ENCODE measurements at places on chromosomes 5 and 9.

- no peak overlapping the region for H3K4me3 ChIP-seq
- DNase-seq = no peak
- H3K27me3 ChIP-seq = no peaks in the 10 kb centered on the region
- no peak overlapping the region for H3K27ac ChIP-seq
Measured at GRCh38 chr9:127004946-127005769, 90.6 kb downstream of the RALGPS1 start.

GRCh38 chr9:72675586-72675985, 154.2 kb downstream of the TMC1 start:
- no peak overlapping the region for H3K27ac ChIP-seq
- no peak overlapping the region for H3K4me3 ChIP-seq
- no peak for DNase-seq
- no peaks in the 10 kb centered on the region for H3K27me3 ChIP-seq
- no peaks in the 10 kb centered on the region for H3K4me1 ChIP-seq
- H3K36me3 ChIP-seq = no peaks in the 10 kb centered on the region

GRCh38 chr5:40775085-40775845, 19.5 kb upstream of the TTC33 start:
- H3K4me1 ChIP-seq = peaks cover 6% of the 10 kb centered on the region
- peak overlapping the region; percentile 58 for H3K27ac ChIP-seq
- no peak for DNase-seq
- no peak overlapping the region for H3K4me3 ChIP-seq
- H3K27me3 ChIP-seq = no peaks in the 10 kb centered on the region

- peaks cover 19% of the 10 kb centered on the region for H3K4me1 ChIP-seq
- no peak for DNase-seq
- peaks cover 7% of the 10 kb centered on the region for H3K27me3 ChIP-seq
- peak overlapping the region; percentile 26 for H3K27ac ChIP-seq
- H3K4me3 ChIP-seq = no peak overlapping the region
- H3K36me3 ChIP-seq = no peaks in the 10 kb centered on the region
Measured at GRCh38 chr9:137042751-137043727, 2.9 kb downstream of the NPDC1 start.

GRCh38 chr5:172399826-172400225, 54.5 kb downstream of the SH3PXD2B start:
- H3K27ac ChIP-seq = no peak overlapping the region
- DNase-seq = no peak
- H3K4me3 ChIP-seq = no peak overlapping the region
- no peaks in the 10 kb centered on the region for H3K4me1 ChIP-seq
- no peaks in the 10 kb centered on the region for H3K36me3 ChIP-seq

DNA sequence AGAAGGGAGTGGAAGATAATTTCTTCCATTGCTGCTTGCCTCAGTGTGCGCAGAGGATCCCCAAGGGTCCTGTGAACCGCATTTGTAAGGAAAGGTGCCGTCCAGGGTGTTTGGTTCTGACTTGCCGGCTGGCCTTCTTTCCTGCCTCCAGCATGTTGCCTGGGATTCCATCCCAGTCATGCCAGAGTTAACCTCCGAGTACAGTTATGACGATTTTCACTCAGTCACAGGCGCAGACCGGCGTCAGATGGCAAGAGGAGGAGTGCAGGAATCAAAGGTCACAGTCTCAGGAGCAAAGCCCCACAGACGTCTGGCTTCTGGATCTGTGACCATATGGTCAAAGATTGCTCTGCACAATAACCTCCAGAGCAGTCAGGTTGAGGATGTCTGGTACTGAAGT, 5.9 kb upstream of the GADD45G start:
- no peaks in the 10 kb centered on the region for H3K4me1 ChIP-seq
- H3K27ac ChIP-seq = no peak overlapping the region
- no peak for DNase-seq
- H3K4me3 ChIP-seq = no peak overlapping the region
- H3K36me3 ChIP-seq = no peaks in the 10 kb centered on the region
- no peaks in the 10 kb centered on the region for H3K27me3 ChIP-seq

GRCh38 chr5:76180814-76181805, 97.9 kb downstream of the SV2C start:
- H3K4me1 ChIP-seq = no peaks in the 10 kb centered on the region
- H3K36me3 ChIP-seq = no peaks in the 10 kb centered on the region
- no peak overlapping the region for H3K4me3 ChIP-seq
- DNase-seq = peak; percentile 37
- peak overlapping the region; percentile 34 for H3K27ac ChIP-seq

GRCh38 chr9:91275655-91276054, 86.1 kb downstream of the AUH start:
- H3K4me3 ChIP-seq = no peak overlapping the region
- H3K4me1 ChIP-seq = no peaks in the 10 kb centered on the region
- no peak overlapping the region for H3K27ac ChIP-seq

DNA sequence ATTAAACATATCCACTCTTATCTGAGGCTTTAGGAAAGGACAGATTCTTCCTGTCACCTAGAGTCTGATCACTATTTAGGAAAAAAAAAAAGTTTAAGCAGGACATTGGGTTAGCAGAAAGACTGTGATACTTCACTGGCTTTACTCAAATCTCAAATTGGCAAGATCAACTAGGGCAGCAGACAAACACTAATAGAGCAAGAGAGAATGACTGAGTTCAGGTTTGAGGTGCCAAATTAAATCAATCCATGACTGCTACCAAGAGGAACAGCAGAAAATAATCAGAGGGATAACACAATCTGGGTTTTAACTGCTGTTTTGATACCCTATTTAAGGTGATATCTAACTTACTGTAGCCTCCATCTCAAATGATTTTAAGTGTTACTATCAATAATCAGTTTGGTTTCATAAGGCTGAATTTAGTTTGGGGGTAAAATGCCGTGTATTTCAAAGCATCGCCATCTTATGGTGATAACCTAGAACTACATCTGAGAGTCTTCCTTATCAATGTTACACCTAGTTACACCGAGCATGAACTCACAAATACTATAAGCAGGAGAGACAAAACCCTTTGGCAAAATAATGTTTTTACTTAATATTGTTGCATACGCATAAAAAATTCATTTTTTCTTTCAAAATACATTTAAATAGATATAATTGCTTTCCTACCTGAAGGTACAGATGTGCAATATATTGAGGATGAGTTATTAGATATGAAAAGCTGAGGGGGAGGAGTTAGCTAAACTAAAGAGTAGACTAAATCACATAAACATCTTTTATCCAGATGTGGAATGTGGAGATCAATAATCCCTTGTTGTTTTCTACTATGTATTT, 286.4 kb upstream of the CDH12 start:
- H3K36me3 ChIP-seq = no peaks in the 10 kb centered on the region
- H3K4me3 ChIP-seq = no peak overlapping the region
- no peaks in the 10 kb centered on the region for H3K4me1 ChIP-seq
- H3K27me3 ChIP-seq = no peaks in the 10 kb centered on the region

- no peak overlapping the region for H3K4me3 ChIP-seq
- no peak overlapping the region for H3K27ac ChIP-seq
- H3K4me1 ChIP-seq = no peaks in the 10 kb centered on the region
- no peak for DNase-seq
Measured at GRCh38 chr9:126939821-126940221, 25.2 kb downstream of the RALGPS1 start.

DNA sequence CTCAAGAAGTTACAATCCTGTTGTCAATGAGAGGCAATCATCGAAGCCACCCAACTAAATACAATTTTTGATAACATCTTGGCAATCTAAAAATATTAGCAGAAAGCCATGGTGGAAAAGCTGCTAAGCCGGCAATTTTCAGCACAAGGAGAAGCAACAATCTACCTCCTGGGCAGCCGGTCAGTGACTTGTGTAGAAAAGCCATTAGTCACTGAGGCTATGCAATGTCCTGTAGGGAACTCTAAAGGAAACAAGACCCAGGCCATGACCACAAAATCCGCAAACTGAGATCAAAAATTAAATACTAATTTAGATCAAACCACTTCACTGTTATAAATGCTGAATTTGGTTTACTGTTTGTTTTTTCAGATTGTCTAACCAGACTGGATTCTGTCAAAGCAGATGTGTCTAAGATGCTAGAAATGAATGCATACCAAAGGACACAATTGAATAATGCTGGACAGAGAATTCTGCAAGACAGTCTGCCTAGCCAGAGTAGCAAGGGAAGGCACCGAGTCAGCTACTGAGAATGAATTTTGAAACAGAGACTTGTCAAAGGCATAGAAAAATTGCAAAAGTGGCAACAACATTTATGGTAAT, 384.8 kb downstream of the PRELID2 start:
- H3K4me1 ChIP-seq = no peaks in the 10 kb centered on the region
- no peak overlapping the region for H3K4me3 ChIP-seq
- no peak for DNase-seq
- no peaks in the 10 kb centered on the region for H3K36me3 ChIP-seq

GRCh38 chr5:131536211-131536826, 98.7 kb downstream of the RAPGEF6 start:
- H3K4me1 ChIP-seq = peaks cover 7% of the 10 kb centered on the region
- no peak for DNase-seq
- no peaks in the 10 kb centered on the region for H3K27me3 ChIP-seq
- H3K4me3 ChIP-seq = no peak overlapping the region

DNA sequence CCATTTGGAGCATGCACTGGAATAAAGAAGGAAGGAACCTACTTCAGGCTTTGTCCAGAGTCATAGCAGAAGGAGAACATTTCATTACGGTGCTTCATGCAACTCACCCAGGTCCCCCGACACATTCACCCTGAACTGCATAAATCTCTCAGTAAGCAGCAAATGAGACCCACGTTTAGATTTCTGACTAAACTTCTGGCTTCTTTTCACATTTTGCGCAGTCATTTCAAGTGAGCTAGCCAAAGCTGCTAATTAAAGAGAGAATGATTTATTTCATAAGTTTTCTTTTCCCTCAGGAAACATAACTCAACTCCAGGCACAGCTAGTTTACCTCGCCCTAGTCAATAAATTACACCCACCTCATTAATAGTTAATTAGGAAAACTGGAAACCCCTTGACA, 88.6 kb upstream of the GAS1 start:
- H3K27me3 ChIP-seq = no peaks in the 10 kb centered on the region
- H3K4me1 ChIP-seq = no peaks in the 10 kb centered on the region
- no peak overlapping the region for H3K4me3 ChIP-seq
- DNase-seq = no peak
- H3K36me3 ChIP-seq = no peaks in the 10 kb centered on the region

- H3K36me3 ChIP-seq = no peaks in the 10 kb centered on the region
- DNase-seq = no peak
- no peak overlapping the region for H3K27ac ChIP-seq
- H3K4me3 ChIP-seq = no peak overlapping the region
- H3K27me3 ChIP-seq = no peaks in the 10 kb centered on the region
- no peaks in the 10 kb centered on the region for H3K4me1 ChIP-seq
Measured at GRCh38 chr5:73763300-73764032, 137.5 kb downstream of the ARHGEF28 start.

DNA sequence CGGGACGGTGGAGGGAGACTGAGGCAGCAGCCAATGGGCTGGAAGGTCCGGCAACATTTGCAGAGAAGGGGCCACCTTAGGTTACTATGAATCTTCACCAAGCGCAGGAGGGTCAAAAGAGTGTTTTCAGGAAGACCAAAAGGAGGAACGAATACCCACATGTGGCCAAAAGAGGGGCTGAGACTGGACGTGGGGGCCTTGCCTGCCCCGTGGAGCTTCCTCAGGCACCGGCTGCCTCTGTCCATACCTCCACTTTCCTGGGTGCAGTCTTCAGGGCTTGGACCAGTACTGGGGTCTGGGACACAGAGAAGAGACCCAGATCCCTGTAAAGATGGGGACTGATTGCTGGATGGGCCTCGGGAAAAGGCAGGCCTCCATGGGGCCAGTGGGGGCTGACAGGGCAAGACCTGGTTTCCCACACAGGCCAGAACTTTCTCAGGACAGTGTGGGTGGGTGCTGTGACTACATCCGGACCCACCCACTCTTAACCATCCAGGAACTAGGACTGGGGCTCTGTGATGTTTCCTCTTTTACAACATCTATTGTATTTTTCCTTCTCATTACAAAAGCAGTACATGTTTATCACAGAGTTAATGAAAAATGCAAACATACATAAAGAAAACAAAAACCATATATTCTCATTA, 294.7 kb downstream of the ZSWIM6 start:
- peak overlapping the region; percentile 65 for H3K4me3 ChIP-seq
- H3K27me3 ChIP-seq = no peaks in the 10 kb centered on the region
- no peaks in the 10 kb centered on the region for H3K36me3 ChIP-seq
- peak; percentile 25 for DNase-seq

- H3K27me3 ChIP-seq = peaks cover 55% of the 10 kb centered on the region
- no peaks in the 10 kb centered on the region for H3K36me3 ChIP-seq
- DNase-seq = no peak
- H3K27ac ChIP-seq = no peak overlapping the region
- peaks cover 6% of the 10 kb centered on the region for H3K4me1 ChIP-seq
Measured at GRCh38 chr5:114360357-114360756, 1.5 kb upstream of the KCNN2 start.

DNA sequence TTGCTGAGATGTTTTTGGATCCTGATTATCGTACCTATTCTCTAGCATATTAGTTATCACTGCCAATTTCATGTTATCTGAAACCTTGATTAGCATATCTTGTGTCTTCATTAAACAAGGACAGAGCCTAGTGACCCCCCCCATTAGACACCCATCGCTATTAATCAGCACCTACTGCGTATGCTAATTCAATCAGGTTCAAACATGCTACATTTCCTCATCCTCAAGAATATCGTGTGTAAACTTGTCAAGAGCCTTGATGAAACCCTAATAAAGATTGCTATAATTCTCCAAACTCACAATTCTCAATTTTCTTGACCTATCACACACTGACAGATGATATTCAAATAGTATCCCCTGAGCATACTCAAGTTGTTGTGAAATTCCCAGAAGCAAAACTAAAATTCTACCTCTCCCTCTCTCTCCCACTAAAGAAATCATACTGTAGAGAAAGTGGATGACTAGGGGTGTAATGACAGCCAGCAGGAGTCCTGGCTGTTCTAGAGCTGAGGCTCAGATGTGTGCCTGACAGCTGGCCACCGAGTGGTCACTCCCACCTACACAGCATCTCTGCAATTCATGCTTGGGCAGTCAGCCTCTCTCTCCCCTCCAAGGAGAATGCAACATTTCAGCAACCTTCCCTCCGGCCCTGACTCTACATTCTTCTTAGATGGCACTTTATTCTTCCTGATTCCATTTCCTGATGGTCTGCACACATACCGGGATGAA, 9.2 kb upstream of the ZNF354A start:
- H3K27ac ChIP-seq = no peak overlapping the region
- DNase-seq = no peak
- H3K4me3 ChIP-seq = no peak overlapping the region
- H3K27me3 ChIP-seq = no peaks in the 10 kb centered on the region

GRCh38 chr5:94024101-94024500, 282.7 kb upstream of the POU5F2 start:
- H3K4me1 ChIP-seq = no peaks in the 10 kb centered on the region
- H3K4me3 ChIP-seq = no peak overlapping the region
- no peaks in the 10 kb centered on the region for H3K36me3 ChIP-seq
- H3K27ac ChIP-seq = no peak overlapping the region
- no peaks in the 10 kb centered on the region for H3K27me3 ChIP-seq
- DNase-seq = no peak

All from colonic mucosa (tissue), 4 donors.